ENCODE measurements at places on chromosomes 7 and 10.

DNA sequence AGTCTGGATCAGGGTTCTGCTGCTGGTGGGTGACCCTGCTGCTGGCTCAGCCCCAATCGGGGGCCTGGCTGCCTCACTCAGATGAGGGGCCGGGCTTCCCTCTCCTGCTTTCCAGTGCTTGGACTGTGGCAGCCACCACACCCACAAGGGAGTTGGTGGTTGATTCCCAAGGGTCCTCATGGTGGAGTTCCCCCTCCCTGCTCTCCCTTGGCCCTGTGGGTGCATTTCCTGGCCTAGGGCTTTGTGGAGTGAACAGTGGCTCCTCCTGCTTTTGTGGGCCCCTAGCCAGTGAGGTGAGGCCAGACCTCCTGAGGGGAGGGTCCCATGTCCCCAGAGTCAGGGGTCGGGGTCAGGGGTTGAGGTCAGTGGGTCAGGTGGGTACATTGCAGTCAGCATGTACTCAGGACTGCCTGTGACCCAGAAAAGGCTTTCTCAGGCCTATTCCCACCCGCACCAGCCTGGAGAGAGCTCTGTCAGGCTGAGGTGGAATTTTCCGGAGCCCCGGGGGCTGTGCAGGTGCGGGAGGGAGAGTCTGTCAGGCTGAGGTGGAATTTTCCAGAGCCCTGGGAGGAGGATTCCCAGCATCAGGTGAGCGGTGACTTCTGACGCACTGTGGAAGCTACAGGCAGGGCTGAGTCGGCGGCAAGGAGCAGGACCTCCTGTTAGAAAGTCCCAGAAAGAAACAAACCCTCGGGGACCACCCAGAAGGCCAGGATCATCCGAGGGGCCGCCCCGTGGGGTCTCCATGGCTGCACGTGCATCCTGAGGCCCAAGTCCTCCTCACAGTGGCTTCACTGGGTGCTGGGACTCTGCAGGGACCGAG, 94.4 kb upstream of the INSIG1 start:
- no peak for DNase-seq

- no peak for DNase-seq
These were observed 1355.2 kb downstream of the XPNPEP1 start for GRCh38 chr10:108567899-108568752.

DNA sequence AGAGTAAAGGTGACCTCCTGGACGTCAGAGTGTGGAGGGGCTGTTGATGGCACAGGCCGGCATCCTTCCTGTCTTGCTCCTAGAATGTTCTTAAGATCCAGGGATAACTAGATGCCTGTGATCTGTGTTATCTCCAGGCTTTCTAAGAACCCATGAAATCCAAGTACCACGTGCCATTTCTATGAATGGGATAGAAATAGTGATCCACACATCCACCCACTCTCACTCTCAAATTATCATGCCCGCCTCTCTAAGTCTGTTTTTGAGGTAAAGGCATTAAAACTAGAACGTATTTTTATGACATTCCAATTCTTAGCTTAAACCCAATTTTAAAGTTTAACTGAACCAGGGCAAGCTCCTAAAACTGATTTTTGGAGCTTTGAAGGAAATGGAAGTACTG, 622.5 kb downstream of the PARD3 start:
- no peak for DNase-seq

DNA sequence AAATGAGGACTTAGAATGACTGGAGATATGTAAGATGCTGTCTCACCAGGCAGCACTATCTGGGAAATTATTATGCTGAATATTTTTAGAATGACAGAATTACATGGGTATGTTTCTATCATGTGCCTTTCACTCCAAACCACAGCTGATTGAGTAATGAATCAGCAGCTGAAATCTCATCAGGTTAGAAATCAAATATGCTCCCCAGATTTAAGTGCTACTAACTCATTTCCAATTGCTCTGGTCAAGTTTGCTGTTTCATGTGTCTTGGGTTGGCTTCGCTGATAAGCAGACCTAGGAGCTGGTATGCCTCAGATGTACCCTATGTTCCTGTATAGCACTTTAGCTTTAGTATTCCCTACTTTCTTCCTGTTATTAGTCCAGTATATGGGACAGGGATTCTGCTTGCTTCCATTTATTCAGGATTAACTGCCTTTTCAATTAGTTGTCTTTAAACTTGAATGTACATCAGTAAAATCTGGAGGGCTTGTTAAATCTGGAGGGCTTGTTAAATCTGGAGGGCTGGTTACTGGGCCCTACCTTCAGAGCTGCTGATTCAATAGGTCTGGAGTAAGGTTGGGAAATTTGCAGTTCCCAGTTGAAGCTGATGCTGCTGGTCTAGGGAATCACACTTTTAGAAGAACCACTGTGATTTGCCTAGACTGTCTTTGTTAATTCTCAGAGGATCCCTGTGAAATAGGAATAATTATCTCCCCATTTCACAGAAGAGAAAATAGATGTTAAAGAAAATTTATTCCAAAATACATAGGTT, 172.9 kb downstream of the DKK1 start:
- no peak for DNase-seq

GRCh38 chr7:142592664-142593063, 156.6 kb upstream of the PRSS1 start:
- no peak for DNase-seq

DNA sequence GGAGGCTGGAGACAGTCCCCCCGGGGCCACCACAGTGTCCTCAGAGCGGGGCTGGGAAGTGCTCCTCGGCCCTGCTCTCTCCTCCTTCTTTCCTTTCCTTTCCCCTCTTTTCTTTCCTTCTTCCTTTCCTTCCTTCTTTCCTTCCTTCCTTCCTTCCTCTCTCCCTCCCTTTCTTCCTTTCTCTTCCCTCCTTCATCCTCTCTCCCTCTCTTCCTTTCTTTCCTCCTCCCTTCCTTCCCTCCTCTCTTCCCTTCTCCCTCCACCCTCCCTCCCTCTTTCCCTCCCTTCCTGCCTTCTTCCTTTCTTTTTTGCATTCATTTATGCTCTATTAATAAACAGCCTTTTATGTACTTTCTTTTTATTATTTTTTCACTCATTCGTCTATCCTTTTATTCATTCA, 127.1 kb upstream of the TCERG1L start:
- DNase-seq, result no peak

- DNase-seq, result no peak
These were observed 26.8 kb upstream of the C10orf53 start for GRCh38 chr10:49652421-49653272.

DNA sequence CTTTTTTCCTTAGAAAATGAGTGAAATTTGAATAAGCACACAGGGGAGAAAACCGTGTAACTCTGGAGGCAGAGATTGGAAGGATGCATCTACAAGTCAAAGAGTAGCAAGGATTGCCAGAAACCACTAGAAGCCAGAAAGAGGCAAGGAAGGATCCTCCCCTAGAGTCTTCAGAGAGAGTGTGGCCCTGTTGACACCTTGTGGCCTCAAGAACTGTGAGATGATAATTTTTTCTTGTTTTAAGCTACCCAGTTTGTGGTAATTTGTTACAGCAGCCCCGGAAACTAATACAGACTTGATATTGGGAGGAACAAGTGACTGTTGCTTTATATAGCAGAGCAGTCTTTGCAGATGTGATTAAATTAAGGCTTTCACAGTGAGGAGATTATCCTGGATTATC, 3.6 kb upstream of the GIMAP7 start:
- DNase-seq, result no peak

DNA sequence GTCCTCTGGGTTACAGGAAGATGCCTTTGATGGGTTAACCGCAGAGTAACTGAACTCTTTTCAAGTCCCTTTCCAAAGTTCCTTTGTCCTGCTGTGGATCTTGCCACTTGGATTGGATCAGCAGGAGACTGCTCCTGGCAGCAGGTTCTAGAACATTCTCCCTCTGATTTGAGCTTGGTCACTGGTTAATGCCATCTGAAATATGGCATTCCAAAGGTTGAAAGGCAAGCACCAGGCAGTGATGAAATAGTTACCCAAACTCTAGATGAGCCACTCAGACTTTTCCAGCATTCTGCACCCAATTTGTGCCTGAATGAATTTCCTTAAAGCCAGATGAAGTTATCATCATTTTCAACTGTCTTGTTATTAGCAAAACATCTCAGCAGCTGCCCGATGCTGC, 343.9 kb downstream of the RNLS start:
- no peak for DNase-seq

DNA sequence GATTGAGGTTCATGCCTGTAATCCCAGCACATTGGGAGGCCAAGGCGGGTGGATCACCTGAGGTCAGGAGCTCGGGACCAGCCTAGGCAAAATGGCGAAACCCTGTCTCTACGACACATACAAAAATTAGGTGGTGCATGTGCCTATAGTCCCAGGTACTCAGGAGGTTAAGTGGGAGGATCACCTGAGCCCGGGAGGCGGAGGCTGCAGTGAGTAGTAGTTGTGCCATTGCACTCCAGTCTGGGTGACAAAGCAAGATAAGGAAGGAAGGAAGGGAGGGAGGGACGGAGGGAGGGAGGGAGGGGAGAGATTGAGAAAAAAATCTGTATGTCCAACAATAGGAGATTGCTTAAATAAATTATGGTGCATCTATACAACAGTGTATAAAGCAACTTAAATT, 13.2 kb downstream of the TLL2 start:
- no peak for DNase-seq

DNA sequence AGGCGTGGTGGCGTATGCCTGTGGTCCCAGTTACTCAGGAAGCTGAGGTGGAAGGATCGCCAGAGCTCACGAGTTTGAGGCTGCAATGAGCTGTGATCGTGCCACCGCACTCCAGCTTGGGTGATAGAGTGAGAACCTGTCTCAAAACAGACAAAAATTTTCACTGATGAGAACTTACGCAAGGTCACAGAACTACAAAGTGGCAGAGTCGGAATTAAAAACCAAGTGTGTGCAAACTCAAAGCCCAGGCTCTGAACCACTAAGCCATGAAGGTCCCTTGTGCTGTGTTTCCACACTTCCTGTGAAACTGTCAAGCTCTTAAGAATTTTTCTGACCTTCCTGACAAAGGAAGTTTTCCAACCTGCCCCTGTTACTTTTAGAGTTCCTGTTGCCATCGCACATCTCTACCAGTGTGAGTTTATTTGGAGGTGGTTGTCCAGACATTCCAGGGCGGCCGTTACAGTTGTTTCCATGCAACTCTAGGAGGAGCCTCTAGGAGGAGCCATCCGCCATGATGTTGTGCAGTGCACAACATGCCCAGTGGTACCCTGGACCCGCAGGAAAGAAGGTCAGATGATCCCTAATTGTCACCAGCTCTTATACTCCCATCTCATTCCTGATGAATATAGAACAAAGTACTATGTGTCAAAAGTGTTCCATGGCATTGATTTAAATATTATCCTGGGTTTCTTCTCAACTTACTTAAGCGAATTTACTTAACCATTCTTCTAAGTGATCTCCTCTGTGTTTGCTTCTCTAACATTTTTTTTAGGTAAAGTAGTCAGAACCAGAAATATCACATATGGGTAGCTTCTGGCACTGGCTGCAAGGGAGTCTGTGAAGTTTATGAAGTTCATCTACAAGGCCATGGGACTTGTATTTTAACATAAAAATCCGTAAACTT, 49.0 kb upstream of the LYZL1 start:
- no peak for DNase-seq

- DNase-seq, result no peak
These were observed 182.8 kb downstream of the ZWINT start for GRCh38 chr10:56178210-56178609.

- DNase-seq, result peak; percentile 11
These were observed 194.9 kb downstream of the SUGCT start for GRCh38 chr7:40329601-40330153.

GRCh38 chr7:69597278-69598076, 798 bp upstream of the AUTS2 start:
- no peak for DNase-seq

DNA sequence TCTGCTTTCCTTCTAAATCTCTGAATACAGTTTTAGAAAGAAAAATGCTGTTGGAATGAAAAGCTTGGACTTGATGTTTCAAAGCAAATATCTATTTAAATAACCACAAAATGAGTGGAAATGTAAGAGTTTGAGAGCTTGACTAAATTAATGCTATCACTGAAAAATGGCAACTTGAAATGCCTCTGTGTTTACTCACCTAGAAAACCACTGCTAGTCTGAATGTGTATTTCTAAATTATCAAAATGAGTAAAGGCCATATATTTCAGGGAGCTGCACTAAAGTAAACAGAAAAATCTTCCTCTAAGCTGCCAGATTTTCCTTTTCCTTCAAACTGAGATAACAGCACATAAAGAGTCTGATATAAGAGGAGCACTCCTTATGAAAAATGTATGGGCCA, 87.9 kb downstream of the DPY19L1 start:
- DNase-seq, result no peak

DNA sequence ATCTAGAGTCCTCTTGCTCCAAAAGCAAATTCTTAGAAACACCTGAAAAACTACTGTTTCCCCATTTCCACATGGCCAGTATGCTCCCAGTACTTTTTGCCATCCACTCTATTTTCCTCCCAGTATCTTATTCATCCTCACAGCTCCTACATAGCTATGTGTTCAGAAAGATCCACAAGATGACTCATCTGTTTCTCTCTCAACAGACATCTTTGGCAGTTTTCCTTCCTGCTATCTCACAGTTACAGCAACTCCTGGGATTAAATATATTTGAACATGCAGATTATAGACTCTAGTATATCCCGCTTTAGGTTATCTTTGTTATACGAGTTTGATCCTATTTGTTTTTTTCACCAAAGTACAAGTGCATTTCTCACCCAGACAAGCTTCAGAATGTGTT, 675.6 kb upstream of the POT1 start:
- no peak for DNase-seq

- DNase-seq, result no peak
These were observed 59.7 kb downstream of the PROSER2 start for GRCh38 chr10:11882646-11883375.

GRCh38 chr7:34728156-34728555, 70.1 kb downstream of the NPSR1 start:
- DNase-seq, result no peak

Data from NCI-H748 treated with DMSO at 0.1 percent for 48 hours (cell line).